Stimulated activated CD4-positive, alpha-beta T cell treated with anti-CD3 and anti-CD28 coated beads, Interleukin-1b, Interleukin-23, amount 100 ng/mL, for 1 hour (primary cell): ENCODE measurements at places on chromosomes 2 and 18.

GRCh38 chr18:29174891-29175290 lies 998.0 kb upstream of the CDH2 start:
- DNase-seq: no peak

DNA sequence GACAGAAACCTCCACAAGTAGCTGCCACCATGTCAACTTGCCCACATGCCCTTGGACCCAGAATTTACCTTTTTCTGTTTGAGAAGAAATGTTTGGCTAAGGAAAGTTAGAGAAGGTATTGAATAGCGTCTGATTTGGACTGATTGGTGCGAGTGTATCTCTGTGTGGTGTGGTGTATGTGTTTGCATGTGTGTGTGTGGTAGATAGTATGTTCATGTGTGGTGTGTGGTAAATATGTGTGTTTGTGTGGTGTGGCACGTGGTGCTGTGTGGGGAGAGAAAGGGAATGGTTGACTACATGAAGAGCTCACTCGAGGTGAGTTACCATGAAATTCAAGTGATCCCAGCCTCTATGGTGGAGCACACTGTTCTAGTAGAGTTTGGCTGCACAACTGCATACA lies 360.8 kb upstream of the SPHKAP start:
- no peak for DNase-seq

DNA sequence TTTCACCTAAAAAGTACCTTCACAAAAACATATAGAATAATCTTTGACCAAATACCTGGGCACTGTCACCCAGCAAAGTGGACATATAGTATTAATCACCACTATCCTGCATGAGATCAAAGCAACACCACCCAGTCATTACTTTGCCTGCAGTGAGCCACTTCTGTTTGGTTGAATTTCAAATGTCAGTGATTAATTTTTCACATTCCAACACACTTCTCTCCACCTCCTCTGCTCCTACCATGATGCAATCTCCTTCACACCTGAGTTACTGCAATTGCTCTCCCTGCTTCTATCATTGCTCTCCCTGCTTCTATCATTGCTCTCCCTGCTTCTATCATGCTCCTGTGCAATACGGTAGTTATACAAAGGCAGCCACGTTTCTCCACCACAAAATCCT lies 106.1 kb upstream of the NETO1 start:
- no peak for DNase-seq

DNA sequence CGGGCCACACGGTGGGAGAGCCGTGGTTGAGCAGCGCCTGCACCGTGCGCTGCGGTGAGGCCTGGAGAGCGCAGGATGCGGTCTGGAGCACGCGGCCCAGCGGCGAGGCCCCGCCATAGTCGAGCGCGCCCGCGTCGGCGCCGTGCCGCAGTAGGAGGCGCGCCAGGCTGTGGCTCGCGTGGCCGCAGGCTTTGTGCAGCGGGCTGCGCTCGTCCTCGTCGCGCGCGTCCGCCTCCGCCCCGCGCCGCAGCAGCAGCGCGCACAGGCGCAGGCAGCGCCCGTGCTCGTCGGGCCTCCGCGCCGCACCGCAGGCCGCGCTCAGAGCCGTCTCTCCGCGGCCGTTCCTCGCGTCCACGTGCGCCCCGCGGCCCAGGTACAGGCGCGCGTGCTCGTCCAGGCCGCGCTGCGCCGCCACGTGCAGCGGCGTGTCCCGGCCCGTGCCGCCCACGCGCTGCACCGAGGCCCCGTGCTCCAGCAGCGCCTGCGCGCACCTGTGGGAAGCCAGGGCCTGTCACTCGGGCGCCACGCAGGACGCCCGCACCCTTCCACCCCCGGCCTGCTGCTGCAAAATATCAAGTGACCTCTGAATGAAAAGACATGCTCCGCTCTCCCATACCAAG lies 46.3 kb upstream of the GBX2 start:
- DNase-seq: no peak
